ENCODE measurements at places on chromosomes 7 and 10.

DNA sequence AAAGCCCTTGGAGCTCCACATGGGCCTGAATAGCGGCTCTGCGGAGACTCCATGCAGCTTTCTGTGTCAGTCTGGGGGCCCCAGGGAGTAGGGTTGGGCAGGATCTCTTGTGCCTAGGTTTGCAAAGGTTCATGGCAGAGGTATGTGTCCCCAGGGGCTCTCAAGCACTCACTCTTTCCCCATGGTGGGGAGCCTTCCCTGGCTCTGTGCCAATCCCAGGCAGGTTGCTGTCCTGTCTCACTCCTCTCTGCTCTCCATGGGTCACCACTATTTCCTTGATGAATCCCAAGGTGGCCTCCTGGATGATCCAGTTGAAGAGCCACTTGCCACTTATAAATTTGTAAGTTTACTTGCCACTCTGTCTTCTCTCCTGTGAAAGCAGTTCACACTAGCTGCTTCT is 238.4 kb downstream of the CCDC7 start:
- DNase-seq = no peak

- no peak for DNase-seq
Observed at GRCh38 chr10:50592961-50593418, 30.8 kb downstream of the SGMS1 start.

- no peak for DNase-seq
Observed at GRCh38 chr10:101130984-101131961, at the start of gene TLX1. TSS of gene TLX1 (plus strand) at chr10:101131300. CDS start at chr10:101131542, 242 bp downstream.

DNA sequence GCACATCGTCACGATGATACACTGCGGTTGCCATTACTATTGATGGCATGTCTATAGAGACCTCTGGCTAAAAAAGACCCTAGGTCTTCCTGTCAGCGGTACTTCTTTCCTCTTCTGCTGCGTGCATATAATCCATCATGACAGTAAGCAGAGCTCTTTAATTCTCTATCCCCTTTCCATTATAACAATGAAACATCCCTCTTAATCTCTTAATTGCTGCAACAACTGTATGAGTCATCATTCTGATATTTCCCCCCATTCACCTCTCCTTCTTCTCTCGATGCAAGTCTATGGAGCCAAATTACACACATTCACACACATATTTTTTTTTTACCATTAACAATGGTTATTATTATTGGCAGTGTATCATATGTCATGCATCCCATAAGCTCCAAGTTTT is 45.2 kb upstream of the AKR1E2 start:
- DNase-seq = no peak

- DNase-seq = no peak
Observed at GRCh38 chr10:76950354-76950753, 687.3 kb downstream of the KCNMA1 start.

- no peak for DNase-seq
Observed at GRCh38 chr10:5742116-5742515, 57.5 kb downstream of the TASOR2 start.

Data from activated CD8-positive, alpha-beta memory T cell treated with anti-CD3 and anti-CD28 coated beads for 48 hours (primary cell).